ENCODE measurements at places on chromosomes 16 and 17. TPM values are rescaled to one million over a fixed set of nuclear protein-coding genes. Genes with fewer than 3 reads are reported as not detected.

Gene RPS15A
- total RNA-seq = 2,588 TPM

Gene AOC2
- 0.23 TPM for total RNA-seq

Gene PPP1R1B
- total RNA-seq = 3.0 TPM

Gene TGFB1I1
- 30.2 TPM for total RNA-seq

Gene KRTAP3-1
- total RNA-seq = not detected

Gene KRTAP9-4
- total RNA-seq = not detected

Gene WSCD1
- 0.08 TPM for total RNA-seq

Gene TNP2
- total RNA-seq = not detected

Gene CRYBA1
- total RNA-seq = not detected

Gene TP53TG3B
- total RNA-seq = 0.08 TPM

Gene MIEF2
- 12.4 TPM for total RNA-seq

Gene ABCA10
- total RNA-seq = 7.1 TPM

Gene ICAM2
- 1.8 TPM for total RNA-seq

Gene GP1BA
- not detected for total RNA-seq

Gene SPECC1
- 33.6 TPM for total RNA-seq

Gene OGFOD3
- 29.6 TPM for total RNA-seq

Gene PRCD
- 0.60 TPM for total RNA-seq

Gene NKD1
- total RNA-seq = under 0.01 TPM

Gene CSH1
- not detected for total RNA-seq

Gene GPR142
- not detected for total RNA-seq

Gene ABI3
- total RNA-seq = 0.47 TPM
